CD8-positive, alpha-beta T cell (primary cell): ENCODE measurements at places on chromosomes 5 and 9. TPM values are rescaled to one million over a fixed set of nuclear protein-coding genes. Genes with fewer than 3 reads are reported as not detected.
A peak's percentile ranks its signal among the peaks of the same experiment; 100 is the strongest.

HAPLN1 gene
- not detected for total RNA-seq

DNA sequence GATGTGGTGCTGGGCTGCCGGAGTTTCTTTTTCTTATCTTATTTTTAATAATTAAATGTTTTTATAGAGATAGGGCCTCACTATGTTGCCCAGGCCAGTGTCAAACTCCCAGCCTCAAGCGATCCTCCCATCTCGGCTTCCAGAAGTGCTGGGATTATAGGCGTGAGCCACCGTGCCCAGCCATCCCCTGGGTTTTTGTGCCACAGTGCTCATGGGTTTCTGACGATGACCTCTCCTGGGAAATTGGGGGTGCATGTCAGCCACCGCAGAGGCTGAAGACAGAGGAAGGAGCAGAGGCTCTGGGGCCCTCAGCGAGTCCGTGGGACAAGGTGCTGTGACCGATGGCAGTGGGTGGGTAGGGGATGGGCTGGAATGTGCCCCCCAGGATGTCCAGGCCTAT, 14.4 kb downstream of the GPSM1 start:
- DNase-seq, result no peak

DNA sequence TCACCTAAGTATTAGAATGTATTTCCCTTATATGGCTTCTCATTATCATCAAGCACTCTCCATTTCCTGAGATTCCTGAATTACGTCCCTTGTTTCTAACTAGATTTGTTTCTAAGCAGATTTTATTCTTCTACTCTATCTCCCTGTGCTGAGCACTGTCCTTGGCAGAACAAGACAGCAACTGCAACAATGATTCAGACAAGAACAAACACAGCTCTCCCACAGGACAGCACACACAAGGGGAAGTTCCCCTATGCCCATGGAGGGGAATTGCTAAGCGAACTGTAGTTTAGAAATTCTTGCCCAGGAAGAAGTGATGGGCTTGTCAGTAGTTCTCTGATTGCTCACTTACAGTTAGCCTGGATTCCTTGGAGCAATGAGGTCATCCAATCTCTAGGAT, 759.9 kb downstream of the DTWD2 start:
- no peak for DNase-seq

DNA sequence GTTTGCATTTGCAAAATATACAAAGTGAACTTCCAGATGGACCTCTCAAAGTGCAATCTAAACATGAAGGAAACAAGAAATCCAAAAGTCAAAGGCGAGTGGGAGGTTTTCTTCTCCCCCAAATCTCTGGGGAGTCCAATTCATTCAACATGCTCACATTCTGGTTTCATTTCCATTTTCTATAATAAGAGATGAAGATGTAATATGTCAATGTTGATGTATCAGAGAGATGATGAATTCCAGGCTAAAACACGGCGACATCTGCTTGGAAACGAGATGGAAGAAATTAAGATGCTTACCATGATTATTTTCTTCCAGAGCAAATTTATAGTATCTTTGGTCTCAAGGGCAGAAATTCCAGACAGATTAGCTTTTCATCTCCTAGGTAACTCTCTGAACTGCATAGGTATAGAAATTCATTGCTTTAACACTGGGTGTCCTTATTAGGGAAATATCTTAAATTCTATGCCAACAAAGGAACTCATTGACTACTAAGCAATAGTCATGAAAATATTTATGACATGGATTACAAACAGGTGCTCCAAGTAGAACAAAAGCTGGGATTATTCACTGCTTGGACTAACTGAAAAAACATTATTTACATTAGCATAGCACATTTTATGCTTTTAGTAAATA, 287.9 kb downstream of the SEC61B start:
- DNase-seq, result no peak

DNA sequence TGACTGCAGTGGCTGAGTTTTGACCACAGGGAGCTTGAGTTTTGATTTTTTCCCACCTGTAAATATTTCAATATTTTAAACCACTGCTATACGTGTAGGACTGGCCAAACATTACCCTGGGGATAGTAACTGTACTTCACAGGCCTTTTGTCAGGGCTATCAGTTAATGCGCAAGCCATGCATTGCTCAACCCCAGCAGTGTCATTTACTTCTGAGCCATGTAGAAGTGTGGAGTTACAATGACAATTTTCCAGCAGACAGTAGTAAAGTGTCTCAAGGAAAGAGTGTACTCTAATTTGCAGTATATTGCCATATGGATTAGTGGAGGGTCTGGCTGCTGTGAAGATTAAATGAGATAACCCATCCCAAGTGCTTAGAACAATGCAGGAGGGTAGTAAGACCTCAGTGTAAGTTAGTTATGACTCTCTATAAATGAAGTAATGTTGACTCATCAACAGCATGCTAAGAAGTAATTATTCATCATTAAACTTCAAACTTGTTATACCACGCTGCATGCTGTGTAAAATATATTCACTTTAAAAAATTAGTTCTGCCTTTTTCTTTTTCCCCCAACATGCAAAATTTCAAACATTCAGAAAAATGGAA, 489.2 kb downstream of the KDM4C start:
- DNase-seq, result no peak

GRCh38 chr5:124583469-124584350, 162.7 kb downstream of the ZNF608 start:
- peak; percentile 5 for DNase-seq

- DNase-seq, result no peak
These were observed 341.1 kb downstream of the ASTN2 start for GRCh38 chr9:117073539-117074341.

IGFBPL1 gene
- not detected for total RNA-seq

TLX3 gene
- total RNA-seq, result not detected

GRCh38 chr9:108478431-108479332, 377.1 kb downstream of the ACTL7B start:
- no peak for DNase-seq

- DNase-seq, result no peak
These were observed 16.7 kb upstream of the SLC28A3 start for GRCh38 chr9:84357275-84357674.

NR6A1 gene
- total RNA-seq, result not detected

DNA sequence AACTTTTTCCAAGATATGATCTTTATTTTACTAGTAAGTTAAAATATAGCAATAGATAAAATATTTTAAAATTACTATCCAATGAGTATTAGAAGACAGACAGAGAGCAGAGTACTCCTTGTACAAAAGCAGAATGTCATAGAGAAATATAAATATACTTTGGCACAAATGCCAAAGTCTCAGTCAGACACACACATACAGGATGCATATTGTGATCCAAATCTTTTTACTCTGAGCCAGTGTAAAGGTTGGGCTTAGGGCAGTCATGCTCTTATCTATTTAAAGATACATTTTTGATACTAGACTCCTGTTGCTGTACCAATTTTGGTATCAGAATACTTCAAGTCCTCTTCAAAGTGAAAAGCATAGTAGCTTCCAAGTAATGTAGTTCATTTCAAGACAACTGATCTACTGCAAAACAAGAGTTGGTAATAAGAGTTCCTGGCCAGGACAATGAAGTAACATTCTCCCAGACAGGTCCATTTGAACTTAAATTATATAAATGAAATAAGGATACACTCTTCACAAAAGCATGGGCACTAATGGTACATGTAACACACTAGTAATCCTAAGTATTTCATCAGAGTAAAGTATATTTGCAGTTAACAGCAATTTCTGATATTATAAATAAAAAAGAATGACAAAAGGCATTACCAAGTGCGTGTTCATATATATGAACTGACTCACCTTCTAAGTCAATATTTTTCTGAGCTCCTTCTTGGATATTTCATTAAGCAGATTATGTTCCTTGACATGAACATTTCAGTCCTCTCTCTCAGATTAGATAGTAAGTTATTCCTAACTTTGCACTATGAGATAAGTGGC, 10.5 kb downstream of the PFDN1 start:
- no peak for DNase-seq

CHMP5 gene
- 14.2 TPM for total RNA-seq

GRCh38 chr9:131029574-131029952, 20.6 kb downstream of the LAMC3 start:
- no peak for DNase-seq

- DNase-seq, result no peak
These were observed 51.7 kb downstream of the ZNF474 start for GRCh38 chr5:122180863-122181548.

C5orf34 gene
- 0.61 TPM for total RNA-seq

DNA sequence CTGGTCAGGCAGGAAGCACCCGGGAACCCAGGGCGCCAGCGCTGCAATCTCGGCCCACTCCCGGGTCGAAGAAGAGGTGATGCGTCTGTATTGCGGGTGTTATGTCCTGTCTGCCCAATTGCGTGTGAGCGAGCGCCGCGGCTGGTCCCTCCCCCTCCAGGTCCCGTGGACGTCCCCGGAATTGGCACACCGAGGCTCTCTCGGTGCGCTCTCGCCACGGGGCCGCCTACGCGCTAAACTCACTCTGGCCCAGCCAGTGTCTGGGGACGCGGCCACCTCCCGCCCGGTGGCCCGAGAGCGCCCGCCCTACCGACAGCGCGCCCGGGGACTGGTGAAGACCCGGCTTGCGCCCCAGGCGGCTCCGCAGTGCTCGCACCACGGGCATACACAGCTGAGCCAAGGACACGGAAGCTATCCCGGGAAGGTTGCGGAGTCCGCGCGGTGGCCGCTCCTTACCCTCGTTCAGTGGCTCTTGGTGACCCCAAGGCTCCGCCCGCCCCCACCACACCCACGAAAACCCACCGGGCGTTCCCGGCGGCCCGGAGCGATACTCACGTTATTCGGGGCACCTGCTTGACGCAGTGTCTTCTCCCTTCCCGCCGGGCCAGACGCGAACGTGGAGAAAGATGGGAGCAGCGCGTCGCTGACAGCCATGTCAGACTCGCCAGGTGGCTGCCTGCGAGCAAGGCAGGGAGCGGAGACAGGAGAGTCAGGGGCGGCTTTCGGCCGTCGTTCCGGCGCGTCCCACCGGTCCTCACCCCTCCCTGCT, 1.0 kb downstream of the KLF4 start:
- DNase-seq, result no peak

GRCh38 chr9:21741151-21741550, 61.3 kb upstream of the MTAP start:
- DNase-seq, result no peak

DNA sequence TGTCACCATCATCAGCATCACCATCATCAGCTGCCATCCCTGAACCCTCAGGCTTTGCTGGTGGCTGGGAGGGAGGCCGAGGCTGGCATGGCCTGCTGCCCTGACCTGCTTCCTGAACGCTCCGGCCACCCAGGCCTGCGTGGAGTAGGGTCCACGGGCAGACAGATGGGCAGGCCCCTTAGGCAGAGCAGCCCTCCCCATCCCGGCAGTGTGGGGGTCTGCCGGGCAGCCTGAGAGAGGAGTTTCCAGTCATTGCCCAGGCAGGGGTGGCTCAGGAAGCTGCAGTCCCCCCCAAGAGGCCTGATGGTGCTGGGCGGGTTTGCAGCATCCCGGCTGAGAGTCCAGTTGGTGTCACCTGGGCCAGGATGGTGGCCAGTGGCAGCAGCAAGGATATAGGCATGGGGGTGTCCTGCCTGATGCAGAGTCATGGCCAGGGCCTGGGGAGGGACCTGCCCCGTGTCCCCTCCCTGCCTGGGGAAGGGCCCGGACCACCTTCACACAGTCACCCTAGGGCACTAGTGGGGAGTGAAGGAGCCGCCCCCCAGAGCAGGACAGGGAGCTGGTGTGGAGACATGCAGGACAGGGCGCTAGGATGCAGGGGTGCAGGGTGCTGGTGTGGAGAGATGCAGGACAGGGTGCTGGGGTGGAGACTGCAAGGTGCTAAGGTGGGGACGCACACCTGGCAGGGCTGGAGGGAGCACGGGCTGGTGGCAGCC, 7.7 kb upstream of the EGFL7 start:
- DNase-seq, result no peak

DNA sequence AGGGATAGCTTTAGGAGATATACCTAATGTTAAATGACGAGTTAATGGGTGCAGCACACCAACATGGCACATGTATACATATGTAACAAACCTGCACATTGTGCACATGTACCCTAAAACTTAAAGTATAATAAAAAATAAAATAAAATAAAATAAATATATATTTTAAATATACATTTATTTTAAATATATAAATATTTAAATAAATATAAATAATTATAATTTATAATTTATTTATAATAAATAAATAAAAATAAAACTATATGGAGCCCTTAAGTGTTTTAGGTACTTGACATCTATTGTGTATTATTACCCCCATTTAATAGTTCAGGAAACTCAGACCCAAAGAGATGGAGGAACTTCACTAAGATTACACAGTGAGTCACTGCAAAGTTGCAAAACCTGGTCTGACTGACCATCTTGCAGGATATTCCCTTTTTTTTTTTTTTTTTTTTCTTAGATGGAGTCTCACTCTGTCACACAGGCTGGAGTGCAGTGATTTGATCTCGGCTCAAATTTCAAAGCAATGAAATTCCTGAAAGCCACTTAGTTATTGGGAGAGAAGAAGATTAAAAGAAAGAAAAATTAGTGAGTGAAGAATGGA, 5.8 kb upstream of the C5orf52 start:
- no peak for DNase-seq

GRCh38 chr5:136315667-136316066, 49.7 kb downstream of the TRPC7 start:
- DNase-seq, result no peak

- DNase-seq, result no peak
These were observed 107.3 kb upstream of the SPIN1 start for GRCh38 chr9:88280816-88281382.

GRCh38 chr5:157387683-157388093, 72.3 kb upstream of the NIPAL4 start:
- no peak for DNase-seq

DNA sequence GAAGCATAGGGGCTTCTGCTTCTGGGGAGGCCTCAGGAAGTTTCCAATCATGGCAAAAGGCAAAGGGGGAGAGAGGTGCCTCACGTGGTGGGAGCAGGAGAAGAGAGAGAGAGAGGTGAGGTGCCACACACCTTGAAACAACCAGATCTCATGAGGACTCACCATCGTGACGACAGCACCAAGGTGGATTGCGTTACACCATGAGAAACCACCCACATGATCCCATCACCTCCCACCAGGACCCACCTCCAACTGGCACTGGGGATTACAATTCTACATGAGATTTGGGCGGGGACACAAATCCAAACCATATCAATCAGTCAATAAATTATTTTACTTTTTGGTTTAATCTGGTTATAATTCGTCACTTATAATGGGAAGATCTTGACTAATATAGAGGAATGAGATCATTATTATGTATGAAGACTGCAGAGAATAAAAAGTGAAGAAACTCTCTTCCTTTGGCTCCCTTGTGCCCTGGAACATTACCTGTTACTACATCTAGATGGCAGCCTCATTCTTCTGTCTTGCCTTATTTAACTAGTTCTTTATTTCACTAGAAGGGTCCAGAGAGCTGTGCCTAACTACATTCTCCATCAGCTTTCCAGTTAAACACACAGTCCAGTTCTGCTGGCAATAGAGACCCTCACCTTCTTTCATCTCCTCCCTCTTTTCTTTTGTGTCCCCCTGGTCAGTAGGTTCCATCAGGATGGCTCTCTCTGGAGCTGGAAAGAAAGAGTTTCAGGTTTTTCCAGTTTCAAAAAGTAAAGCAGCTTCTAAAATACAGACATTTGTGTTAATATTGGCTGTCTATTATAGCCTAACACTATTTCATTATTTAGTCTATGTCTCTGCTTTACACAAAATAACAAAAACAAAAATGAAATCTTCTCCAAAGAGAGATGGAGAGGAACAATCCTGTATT, 21.7 kb upstream of the SPINK7 start:
- no peak for DNase-seq

MPDZ gene
- not detected for total RNA-seq
